ENCODE measurements at places on chromosomes 1 and 21.
A peak's percentile ranks its signal among the peaks of the same experiment; 100 is the strongest.

- no peak for DNase-seq
Observed at GRCh38 chr1:60331647-60332046, 258.1 kb upstream of the C1orf87 start.

GRCh38 chr1:167522246-167522645, 3.9 kb upstream of the CD247 start:
- no peak for DNase-seq

DNA sequence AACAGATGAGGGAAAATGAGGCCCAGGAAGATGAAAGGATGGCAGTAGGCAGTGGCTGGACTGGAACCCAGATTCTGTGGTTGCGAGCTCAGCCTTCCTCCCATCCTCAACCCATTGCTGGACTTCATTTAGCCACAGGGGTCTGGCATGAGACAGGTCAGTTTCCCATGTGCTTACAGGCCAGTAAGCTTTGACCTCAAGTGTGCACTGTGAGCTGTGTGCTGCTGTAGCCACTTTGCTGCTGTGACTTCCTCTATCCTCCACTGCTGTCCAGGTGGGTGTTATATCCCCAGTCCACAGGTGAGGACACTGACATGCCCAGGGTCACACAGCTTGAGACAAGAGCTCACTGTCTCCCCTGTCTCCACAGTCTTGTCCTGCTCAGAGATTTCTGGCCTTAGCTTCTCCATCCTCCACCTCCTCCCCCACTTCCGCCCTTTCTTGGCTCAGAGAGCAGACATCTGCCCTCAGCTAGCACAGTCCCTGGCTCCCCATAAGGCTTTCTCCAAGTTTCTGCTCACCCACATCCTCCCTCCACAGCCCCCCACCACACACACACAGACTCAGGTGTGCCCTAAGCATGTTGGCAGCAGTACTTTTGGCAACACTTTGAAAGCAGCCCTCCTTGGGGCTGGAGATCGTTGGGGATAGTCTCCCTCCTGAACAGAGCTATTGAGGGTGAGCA, 7.3 kb downstream of the IGSF21 start:
- DNase-seq: no peak

GRCh38 chr1:20280341-20280740, 10.3 kb upstream of the VWA5B1 start:
- DNase-seq: no peak

DNA sequence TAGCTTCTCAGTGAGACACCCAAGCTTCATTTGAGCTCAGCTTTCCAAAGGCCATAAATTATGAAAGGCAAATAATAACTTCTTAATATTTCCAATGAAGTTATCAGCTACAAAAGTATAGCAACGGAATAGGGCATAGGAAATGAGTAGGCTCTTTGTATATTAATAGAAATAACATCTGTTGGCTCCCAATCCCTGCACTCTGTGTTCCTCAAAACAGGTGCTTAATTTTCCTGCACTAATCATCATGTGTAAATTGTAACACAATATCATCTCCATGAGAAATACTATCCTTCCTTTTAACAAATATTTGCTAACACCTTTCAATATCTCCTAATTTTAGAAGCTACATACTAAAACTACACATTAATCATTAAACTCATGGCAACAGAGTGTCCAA, 19.2 kb upstream of the IFI44L start:
- DNase-seq: no peak

DNA sequence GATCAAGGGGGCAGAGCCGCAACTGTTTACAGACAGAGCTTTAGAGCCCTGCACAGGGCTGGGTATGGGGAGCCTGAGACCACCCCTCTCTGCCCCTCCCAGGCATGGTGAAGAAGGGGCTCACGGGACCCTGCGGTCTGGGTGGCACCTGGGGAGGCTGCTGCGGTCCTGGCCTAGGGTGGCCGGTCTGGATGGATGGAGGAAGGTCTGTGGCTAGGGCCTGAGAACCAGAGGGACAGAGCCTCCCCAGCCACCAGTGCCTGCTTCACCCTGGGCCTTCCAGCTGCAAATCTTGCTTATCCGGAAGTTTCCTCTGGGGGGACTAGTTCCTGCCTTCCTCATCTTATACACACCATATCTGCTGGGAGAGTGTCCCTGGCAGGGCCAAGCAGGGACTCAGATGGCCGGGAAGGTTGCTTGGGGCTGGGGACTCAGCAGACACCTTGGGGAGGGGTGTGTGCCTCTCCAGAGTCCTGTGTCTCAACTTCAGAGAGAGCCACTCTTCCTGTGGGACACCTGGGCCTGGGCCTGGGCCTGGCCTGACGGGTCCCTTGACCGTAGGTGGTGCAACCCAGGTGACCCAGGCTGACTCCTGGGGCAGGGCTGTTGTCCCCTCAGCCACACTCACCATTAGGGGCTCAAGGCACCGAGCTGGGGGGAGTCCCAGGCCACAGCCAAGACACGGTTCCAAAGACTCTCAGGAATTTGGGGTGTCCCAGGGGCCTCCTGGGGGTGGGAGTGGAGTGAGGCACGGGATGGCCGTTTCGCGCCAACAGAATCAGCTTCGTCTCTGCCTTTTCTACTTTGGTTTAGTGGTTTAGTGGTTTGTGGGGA, 52.0 kb upstream of the ACTRT2 start:
- DNase-seq: no peak

GRCh38 chr1:236509203-236509602, 14.6 kb upstream of the LGALS8 start:
- DNase-seq: no peak

GRCh38 chr1:93818570-93818959, 60.4 kb downstream of the DNTTIP2 start:
- no peak for DNase-seq

- no peak for DNase-seq
Observed at GRCh38 chr21:15825700-15826099, 95.9 kb downstream of the USP25 start.

- peak; percentile 50 for DNase-seq
Observed at GRCh38 chr1:157770442-157771043, 6.4 kb downstream of the FCRL2 start.

DNA sequence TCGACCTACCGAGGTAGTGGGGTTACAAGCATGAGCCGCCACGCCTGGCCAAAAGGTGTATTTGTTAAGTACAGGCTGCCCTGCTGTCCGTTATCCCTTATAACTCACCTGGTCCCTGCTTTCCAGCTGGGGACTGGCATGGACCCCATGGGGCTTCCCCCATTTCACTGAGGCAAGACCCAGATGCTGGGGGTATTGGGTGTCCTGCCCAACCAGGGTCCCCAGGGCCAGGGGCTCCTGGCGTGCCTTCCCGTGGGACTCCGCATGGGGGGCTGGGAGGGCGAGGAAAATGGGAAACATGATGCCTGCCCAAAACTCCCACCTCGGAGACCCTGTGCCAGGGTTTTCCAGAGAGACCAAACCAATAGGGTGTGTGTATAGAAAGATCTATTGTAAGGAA, 64.4 kb downstream of the FAAP20 start:
- DNase-seq: no peak

- no peak for DNase-seq
Observed at GRCh38 chr1:37731312-37732019, 33.5 kb downstream of the EPHA10 start.

GRCh38 chr1:81920245-81920740, 119.6 kb downstream of the ADGRL2 start:
- peak; percentile 79 for DNase-seq

- DNase-seq: no peak
Observed at GRCh38 chr1:117930173-117930447, 571 bp downstream of the WDR3 start.

DNA sequence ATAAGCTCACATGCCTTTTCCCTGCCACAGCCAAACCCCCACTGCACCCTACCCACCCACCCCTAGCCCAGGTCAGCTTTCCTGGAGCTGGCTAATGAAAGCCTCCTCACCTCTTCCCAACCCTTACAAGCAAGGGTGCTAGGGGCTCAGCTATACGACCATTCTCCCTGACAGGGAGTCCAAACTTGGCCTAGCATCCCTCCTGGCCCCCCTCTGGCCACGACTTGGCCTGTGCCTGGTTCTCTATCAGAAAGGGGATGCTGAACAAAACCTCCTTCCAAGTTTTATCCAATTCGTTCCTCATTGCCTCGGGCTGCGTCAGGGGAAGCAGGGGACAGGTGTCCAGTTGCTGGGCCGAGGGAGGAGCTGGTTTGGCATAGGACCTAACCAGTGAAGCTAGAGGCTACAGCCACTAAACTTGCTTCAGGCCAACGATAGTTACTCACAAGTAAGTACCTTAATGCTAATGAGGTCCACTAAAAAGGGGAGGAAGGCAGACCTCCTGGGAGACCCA, 8.6 kb downstream of the TMEM81 start:
- no peak for DNase-seq

DNA sequence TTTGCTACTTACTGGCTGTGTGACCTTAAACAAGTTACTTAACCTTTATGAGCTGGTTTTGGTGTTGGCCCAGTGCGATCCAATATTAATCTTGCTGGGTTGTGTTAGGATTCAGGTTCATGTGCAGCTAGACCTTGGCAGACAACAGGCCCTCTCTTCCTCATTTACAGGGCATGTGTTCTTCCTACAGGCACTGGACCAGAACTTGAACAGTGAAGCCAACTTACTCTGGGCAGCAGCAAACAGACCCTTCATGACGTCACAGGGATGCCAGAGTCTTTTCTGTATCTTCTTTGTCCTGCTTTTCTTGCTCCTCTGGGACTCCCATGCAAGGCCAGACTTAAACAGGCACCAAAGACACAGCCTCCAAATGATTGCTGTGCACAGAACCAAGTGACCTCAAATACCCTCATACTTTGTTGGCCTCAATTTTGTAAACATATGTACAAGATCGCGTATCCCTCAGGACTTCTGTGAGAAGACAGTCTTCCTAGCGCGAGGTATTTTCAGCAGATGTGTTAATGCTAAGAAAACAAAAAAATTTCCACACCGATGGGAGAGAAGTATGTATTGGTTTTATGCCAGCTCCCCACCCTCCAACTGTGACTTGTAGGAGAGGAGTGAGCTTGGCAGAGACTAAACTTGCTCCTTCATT, 73.7 kb downstream of the URB2 start:
- DNase-seq: no peak

- no peak for DNase-seq
Observed at GRCh38 chr1:18549106-18549505, 68.4 kb downstream of the KLHDC7A start.

GRCh38 chr1:215792446-215792845, 225.3 kb downstream of the KCTD3 start:
- DNase-seq: no peak

- no peak for DNase-seq
Observed at GRCh38 chr1:63913533-63913932, 139.7 kb downstream of the ROR1 start.

DNA sequence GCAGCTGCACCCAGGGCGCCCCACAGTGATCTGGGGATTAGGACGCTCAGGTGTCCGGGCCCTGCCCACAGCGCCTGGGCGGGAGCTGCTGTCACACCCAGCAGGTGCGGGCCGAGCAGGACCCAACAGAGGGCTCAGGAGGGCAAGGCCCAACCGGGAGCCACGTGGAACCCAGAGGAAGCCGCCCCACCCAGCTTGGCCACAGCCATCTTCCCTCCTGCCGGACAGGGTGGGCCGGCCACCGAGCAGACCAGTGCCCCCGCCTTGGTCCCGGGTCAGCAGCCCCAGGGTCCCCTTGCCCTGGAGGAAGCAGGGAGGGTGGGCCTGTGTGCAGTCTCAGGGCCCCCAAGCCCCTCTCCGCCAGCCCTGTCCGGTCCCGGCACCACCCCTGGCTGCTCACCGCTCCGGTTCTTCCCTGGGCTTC, 6.3 kb upstream of the TTLL10 start:
- DNase-seq: no peak

GRCh38 chr1:67645495-67646144, 39.4 kb upstream of the GADD45A start:
- no peak for DNase-seq

DNA sequence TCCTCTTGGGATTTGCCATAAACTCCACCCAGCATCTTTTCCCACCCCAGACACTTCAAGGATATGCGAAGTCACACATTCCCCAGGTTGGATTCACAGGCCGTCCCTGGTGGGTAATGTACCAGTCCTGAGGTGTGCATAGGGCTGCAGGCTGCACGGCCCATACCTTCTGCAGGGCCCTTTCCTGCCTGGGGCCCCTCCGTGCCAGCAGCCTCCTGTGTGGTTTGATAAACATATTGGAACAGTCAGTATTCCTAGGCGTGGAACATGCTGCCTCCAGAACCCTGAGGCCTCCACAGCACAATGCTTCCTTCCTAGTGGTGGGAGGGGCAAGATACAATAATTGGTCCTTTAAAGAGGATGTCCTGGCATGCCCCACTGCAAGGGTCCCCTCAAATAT, 26.6 kb downstream of the IL10RB start:
- no peak for DNase-seq

DNA sequence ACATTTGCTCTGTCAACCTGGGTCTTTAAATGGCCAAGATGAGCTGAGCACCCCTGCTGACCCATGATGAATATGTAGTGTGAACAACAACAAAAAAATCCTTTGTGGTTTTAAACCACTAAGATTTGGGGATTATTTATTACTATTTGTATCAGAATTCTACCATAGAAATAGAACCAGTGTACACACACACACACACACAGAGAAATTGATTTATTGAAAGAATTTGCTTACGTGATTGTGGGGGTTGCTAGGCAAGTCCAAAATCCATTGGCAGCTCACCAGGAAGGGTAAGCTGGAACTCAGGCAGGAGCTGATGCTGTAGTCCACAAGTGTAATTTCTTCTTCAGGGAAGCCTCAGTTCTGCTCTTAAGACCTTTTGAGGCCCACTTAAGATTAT, 82.5 kb upstream of the MAP1LC3C start:
- DNase-seq: no peak

- no peak for DNase-seq
Observed at GRCh38 chr1:54252371-54252936, 52.5 kb downstream of the MRPL37 start.

- no peak for DNase-seq
Observed at GRCh38 chr1:47324682-47325081, 8.9 kb upstream of the CMPK1 start.

DNA sequence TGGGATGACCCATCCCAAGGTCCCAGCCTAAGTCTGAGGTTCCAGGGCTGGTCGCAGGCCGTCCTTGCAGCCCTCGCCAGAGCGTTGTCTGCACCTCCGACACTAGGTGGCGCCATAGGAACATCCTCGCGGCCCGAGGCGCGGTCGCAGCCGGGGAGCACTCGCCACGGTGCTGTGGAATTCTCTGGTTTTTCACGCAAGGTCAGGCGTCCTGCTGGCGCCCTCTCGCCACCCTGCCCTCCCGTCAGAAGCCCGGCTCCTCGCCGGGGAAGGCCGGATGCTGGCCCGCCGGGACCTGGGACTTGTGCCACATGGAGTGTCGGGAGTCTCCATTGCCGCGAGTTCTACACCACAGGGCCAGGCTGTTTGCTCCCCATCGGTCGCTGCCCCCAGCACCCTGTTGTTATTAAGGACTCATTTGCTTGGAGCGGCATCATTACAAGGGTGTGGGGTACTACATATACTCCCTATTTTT, 196.8 kb upstream of the LMO4 start:
- peak; percentile 76 for DNase-seq

DNA sequence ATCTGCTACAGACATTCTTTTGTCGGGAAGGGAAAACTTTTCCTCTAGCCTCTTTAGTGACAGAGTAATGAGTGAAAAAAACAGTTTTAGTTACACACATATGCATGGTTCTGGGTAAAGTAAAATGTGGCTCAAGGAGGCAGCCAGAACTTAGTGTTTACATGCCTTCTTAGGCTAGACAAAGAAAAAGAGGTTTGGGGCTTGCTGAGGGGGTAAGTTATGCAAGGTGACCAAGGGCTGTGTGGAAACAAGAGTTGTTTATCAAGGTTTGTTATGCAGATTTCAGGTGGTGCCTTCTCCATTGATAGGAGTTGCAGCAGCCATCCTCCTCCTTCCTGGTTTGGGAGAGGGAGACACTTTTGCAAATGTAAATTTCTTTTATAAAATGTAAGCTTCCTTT, 66.5 kb upstream of the RAB3GAP2 start:
- peak; percentile 82 for DNase-seq

Data from H9 (cell line).